Stimulated activated CD4-positive, alpha-beta T cell treated with anti-CD3 and anti-CD28 coated beads, TNF-alpha, amount 100 ng/mL, for 48 hours (primary cell): ENCODE measurements at places on chromosomes 13 and 19.

DNA sequence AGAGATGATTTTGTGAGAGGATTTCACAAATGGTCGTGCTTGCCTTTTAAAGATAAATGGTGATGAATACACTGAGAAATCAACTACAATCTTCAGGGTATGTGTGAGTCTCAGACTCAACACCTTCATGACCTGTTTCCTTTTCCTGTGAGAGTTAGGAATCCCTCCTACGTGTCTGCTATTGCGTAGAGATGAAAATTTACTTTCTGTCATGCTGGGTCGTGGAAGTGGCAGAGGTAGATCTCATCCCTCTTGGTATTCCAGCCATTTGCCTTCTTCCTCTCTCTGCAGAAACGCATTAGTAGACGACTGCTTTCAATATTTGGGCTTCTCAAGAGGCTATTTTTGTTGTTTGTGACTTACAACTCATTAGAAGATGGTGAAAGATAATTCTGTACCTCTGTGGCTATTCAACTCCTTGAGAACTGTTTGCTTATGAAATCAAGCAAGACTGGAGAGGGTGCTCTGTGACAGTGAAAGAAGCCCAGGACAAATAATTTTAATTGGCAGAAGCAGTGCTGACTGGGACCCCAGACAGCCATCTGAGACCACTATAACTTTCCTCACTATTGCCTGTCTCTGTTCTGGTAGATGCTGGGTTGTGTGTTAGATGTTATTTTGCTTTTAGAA, 233.1 kb downstream of the LACC1 start:
- DNase-seq, result no peak

- no peak for DNase-seq
Measured at GRCh38 chr19:33550768-33551167, 29.2 kb upstream of the PEPD start.

GRCh38 chr13:20159646-20160305, 1.1 kb downstream of the GJA3 start:
- no peak for DNase-seq

DNA sequence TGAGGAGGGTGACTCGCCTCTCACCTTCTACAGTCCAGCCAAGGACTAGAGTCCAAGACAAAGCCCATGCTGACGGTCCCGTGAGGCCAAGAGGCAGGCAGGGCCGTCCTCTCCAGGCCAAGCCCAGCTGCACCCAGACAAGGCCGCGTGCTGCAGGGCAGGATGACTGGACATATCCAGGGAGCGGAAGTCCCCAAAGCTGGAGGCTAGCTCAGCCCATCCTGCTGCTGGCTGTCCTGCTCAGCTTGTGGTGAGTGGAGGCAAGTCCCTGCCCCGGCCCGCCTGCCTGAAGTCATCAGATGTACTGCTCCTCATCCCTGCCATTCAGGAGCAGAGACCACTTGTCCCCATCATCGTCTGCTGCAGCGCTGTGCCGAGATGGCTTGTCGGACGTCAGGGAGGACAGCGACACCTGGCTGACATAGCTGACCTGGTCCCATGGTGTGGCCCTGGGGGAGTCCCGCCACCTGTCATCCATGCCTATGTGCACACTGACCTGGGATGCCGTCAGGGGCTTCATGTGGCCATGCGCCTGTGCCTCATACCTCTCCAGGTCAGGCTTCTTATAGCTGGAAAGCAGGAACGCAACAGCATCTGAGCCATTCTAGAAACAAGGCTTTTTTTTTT, 72.8 kb downstream of the CCDC70 start:
- DNase-seq, result no peak

DNA sequence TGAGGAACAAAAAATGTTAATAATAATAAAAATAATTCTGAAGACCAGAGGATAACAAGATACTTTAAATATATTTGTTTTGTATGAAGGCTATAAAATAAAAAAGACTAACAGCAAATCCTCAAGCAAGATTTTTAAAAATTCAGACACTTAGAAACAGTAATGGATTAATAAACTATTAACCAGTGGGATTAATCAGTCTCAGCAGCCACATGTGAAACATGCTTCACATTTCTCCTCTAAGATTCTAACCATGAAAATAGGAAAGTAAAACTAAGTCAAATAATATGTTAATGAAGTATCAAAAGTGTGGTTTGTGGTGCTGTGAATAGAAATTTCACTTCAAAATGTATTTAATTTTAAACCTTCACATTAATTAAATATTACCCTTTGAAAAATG, 57.4 kb downstream of the KCNRG start:
- no peak for DNase-seq

DNA sequence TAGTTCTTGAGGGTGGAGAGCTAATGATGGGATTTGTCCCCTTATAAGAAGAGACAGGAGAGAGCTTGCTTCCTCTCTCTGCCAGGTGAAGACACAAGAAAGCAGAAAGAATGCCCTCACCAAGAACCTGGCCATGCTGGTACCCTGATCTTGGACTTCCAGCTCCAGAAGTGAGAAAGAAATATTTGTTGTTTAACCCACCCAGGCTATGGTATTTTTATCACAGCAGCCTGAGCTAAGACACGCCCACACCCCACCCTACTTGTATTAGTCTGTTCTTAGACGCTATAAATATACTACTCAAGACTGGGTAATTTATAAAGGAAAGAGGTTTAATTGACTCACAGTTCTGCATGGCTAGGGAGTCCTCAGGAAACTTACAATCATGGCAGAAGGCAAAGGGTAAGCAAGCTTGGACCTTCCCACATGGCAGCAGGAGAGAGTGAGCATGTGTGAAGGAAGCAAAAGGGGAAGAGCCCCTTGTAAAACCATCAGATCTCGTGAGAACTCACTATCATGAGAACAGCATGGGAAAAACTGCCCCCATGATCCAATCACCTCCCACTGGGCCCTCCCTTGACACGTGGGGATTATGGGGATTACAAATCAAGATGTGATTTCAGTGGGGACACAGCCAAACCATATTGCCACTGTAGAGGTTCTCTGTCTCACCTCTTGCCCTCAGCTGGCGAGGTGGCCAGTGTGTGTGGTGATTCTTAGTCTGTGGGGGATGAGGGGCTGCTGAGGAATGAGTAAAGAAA, 57.4 kb upstream of the RCBTB2 start:
- no peak for DNase-seq

DNA sequence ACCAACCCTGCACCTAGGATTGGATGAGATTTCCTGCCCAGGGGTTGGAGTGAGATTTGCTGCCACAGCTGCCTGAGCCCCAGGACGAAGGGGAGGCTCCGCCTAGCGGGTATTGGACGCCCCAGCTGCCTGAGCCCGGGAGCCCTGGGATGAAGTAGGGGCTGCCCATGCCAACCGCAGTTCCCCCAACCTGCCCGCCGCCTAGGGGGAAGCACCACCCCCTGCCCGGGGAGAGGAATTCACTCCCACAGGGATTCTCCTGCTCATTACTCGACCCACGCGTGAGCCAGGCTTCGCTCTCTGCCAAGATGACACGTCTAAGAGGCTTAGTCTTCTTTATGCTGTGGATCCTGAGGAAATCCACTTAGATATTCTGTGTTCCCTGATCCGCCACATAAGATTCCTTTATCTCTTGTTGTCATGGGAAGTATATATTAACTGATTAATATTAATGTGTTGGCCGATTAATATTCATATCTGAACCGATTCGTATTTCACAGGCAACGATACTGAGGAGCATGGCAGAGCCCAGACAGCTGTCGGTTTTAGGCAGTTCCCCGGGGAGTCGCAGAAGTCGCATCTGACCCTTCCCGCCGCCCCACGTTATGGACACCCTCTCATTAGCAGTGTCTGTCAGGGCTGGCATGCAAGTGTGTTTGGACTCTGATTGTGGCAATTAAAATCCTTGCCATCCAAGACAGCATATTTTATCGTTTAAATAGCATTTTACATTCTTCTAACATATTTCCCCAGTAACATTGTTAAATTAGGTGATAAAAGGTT, 44.5 kb upstream of the KCTD15 start:
- DNase-seq, result no peak

GRCh38 chr19:6856749-6857372, 30.5 kb upstream of the ADGRE1 start:
- no peak for DNase-seq

DNA sequence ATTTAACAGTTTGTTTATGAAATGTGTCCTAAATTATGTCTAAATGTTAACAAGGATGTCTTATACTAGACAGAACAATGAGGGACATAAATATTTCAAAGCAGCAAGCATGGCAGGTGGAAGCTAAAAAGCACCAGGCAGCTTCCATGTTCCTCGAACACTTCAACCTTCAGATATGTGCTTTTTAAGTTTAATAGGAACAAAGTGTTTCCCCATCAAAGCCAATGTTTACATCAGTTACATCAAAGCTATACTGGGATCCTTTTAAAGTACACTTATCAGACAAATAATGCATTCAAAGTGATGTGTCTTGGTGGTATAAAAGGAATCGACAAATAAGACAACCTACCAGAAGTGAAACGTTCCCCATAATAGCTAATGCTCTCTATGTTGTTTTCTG, 2841.1 kb upstream of the PCDH20 start:
- DNase-seq, result no peak

DNA sequence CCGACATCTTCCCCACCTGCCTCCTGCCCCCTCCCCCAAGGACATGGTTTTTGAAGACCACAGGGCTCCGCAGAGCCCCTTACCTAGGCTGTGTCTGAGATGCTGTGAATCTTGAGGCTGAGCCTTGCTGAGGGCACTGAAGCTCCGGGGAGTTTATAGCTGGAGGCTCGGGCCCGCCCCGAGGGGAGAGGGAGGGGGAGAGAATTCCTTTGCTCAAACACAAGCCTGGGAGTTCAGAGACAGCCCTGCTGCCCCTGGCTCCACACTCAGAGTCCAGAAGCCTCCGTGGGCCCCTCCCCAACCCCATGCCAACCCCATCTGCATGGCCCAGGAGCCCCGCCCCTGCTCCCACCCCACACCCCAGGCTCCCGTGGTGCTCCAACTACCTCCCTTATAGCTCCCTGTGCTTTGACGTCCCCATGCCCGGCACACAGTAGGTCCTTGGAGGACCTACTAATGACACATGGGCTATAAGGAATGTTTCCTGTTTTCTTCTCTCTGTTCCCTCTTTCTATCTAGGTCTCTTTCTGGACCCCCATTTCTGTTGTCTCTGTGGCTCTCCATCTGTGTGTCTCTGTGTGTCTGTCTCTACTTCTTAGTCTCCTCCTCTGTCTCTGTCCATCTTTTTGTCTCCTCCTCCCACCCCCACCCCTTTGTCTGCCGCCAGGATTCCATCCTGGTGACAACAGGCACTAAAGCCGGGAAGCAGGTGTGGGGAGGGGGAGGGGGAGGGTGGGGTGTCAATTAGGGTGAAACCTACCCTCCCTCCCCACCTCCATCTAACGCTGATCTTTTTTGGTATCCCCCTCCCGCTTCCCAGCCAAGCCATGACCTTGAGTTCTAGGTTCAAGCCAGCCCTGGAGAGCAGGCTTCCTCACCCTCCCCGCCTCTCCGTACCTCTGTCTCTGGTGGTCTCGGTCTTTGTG, at the start of gene TNNT1:
TSS of gene TNNT1 (minus strand) at position 129 of the 926 bp plus-strand sequence. CDS start 2,049 bp downstream, outside the sequence.
- DNase-seq, result no peak

DNA sequence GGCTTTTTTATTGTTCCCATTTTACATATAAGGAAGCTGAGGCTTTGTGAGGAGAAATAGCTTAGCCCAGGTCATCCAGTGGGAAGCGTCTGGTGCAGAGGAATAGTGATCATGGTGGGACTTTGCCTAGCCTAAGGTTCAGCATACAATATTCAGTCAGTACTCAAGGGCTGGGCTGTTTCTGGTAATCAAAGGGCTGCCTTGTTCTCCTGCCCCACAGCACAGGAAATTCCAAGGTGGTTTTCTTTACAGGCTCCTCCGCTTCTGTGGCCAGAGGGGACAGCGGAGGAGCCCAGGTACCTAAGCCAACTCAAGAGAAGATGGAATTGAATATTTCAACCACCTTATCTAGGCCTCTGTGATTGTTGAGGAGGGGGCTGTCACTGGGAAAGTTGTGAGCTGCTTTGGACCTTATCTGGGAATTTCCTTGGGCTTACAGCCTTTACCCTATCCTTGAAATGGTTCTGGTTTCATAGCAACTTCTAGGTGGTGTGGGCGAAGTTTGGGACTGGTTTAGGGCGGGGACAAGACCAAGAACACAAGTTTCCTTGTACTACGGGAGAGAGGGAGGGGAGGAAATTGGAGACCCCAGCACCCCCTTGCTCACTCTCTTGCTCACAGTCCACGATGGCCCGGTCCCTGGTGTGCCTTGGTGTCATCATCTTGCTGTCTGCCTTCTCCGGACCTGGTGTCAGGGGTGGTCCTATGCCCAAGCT, at the start of gene MIA:
TSS of gene MIA (plus strand) at position 606 of the 716 bp plus-strand sequence. CDS start at position 628, 22 bp downstream.
- DNase-seq, result no peak

DNA sequence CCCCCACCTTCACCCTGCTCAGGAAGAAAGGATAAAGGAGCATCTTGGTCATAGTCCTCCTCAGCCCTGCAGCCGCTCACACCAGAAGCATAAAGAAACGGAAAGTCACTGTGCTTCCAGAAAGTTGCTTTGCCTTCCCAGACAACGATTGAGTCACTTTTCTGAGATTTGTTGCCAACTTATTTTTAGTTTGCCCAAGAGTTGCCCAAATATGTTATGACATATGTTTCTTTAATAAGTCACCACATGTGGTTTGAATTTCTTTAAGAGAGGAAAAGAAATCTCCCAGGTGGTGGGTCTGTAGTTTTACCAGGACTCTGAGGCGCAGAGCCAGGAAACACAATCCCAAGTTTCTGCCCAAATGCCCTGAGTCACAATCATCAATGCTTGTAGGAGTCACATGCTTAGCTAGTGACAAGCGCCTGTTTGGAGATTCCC, 63.4 kb upstream of the LRCH1 start:
- no peak for DNase-seq
